D721Med (cell line): ENCODE measurements at places on chromosomes 5 and 9.

GRCh38 chr9:131405428-131405827 is 11.5 kb downstream of the PRRC2B start:
- no peak for DNase-seq

DNA sequence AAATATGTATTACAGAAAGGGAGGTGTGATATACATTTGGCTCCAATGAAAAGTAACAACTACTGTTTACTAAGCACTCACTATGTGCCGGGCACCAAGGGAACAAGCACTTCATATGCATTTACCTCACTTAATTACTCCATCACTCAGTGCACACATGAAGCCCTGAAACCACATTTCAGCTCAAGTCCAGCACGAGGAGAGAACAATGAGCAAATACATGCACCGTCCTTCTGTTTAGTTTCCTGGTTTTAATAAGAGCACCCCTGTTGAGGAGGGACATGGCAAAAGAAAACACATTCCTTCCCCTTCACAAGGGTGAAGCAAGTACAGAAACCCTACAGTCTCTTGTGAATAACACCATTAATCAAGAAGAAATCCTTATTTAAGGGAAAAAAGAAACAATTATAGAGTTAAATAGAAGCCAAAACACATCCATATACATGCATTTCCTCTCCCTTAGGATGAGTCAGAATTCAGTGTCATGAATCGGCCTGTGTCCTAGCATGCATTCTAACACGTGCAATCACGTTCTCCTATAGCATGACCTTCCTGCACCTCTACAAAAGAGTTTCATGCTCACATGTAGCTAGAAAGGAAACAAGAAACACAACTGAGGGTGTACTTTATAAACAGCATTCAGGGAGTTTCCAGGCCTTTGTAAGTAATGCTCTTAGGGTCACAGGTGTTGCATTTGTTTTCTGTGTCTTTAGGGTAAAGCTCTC is 411.6 kb downstream of the BNC2 start:
- DNase-seq: no peak

GRCh38 chr9:108080285-108080684 is 590.7 kb upstream of the KLF4 start:
- no peak for DNase-seq

DNA sequence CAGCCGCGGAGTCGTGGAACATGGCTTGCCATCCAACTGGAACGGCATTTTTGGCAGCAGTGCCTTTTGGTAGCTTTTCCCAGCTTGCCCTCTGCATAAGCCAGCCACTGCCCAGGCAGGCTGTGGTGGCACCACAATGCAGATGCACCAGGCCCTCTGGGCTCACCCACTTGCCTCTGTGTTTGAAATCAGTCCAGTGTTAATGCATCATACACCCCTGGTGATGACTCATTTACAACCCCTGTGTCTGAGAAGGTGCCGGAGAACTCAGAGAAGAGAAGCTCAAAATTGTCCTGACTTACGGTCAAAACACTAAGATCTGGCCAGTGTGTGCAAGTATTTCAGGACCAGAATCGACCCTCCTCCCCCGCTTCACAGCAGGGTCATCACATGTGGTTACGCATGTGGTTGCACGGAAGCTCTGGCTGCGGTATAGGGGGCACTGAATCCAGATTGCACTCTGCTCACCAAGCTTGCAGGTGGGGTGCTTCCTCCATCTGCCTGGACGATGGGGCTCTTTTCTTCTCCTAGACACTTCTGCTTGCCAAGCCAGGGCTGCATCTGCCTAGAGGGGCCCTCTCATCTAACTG is 66.5 kb upstream of the SMIM15 start:
- DNase-seq: no peak

DNA sequence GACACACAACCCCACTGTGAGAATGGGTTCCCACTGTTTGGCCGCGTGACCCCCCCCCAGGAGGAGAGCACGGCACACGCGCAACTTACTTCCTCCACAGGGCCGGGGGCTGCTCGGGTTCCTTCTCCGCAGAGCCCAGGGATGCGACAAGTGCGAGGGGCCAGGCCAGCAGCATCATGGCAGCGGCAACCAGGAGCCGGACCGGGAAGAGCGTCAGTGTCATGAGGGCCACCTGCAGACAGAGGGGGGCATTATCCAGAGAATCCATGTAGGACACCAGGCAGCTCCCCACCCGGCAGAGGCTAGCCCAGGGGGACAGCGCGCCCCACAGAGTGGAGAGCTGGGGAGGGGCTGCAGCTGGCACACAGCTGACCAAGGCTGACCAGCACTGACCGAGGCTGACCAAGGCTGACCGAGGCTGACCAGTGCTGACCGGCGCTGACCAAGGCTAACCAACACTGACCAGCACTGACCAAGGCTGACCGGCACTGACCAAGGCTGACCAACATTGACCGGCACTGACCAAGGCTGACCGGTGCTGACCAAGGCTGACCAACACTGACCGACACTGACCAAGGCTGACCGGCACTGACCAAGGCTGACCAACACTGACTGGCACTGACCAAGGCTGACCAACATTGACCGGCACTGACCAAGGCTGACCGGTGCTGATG is 22.3 kb downstream of the LPCAT1 start:
- no peak for DNase-seq

DNA sequence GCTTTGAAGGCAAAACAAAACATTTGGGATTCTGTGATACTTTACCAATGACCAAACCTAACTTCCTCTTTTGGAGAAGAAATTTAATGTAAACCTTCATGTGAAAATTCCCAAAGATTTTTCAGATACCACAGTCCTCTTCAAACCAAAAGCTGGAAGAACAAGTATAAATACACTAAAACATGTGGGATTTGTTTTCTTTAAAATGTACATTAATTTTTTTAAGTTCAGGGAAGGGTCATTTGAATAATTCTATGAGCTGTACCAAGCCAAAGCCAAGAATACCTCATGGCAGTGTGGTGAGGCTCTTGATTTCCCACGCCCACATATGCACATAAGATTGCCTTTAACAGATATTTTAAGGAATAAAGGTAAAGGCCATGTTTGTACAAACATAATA is 28.4 kb upstream of the ITGA1 start:
- DNase-seq: no peak

DNA sequence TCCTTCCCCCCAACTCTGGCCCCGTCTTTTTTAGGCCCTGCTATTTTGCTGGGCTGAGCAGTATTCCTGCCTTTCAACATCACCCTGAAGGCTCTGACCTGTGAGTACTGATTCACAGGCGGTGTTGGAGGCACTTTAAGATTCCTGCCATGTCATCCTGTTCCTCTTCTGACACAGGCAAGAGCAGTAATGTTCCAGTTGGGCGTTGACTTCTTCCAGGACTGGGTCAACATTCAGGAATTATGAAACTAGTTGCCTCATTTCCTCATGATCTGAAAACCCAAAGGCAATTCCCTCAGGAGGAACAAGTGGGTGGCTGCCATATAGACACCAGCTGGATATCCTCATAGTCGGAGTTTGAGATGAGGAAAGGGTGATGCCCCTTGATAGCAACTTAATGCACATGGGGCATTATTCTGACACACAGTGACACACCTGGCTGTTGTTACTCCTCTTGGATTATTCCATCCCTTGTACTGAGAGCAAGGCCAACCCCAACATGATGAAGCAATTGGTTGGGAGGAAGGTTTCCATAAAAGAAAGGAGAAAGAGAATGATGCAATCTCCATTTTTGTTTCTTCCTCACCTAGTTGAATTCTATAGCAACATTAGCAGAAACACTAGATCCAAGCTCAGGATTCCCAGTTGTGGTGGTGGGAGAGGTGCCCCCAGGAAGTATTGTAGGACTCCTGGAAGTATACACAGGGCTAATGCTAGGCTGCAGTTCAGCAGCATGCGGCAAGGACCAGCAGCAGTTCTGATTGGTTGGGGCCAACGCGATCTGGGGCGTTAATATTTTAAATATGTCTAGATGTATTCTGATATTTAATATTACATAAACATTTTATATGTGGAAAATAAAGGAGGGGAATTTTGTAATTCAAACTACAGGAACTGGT is 19.6 kb upstream of the GLRX start:
- no peak for DNase-seq

DNA sequence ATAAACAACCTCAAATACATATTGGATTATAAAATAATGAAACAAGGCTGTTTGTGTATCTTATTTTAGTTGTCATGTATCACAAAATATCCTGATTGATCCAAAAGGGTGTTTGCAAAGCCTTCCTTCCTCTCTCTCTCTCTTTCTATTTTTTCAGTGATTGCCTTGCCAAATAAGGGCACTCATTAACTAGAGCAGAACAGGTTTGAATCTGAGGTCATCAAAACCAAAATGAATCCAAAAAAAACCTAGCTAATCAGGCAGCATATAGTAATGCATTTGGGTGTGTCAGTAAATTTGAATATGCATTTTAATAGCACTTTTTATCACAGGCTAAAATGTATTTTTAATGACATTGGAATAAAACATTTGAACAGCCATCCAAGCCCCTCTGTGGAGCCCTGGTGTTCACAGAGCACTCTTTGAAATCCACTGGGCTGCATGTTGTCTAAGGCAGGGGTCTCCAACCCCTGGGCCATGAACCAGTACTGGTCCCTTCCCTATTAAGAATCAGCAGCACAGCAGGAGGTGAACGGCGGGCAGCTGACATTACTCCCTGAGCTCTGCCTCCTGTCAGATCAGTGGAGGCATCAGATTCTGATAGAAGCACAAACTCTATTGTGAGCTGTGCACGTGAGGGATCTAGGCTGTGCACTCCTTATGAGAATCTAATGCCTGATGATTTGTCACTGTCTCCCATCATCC is 171.8 kb upstream of the RAI14 start:
- no peak for DNase-seq

GRCh38 chr9:120441426-120442307 is 138.3 kb downstream of the CDK5RAP2 start:
- no peak for DNase-seq

GRCh38 chr5:92104126-92104525 is 721.0 kb upstream of the ARRDC3 start:
- DNase-seq: no peak

DNA sequence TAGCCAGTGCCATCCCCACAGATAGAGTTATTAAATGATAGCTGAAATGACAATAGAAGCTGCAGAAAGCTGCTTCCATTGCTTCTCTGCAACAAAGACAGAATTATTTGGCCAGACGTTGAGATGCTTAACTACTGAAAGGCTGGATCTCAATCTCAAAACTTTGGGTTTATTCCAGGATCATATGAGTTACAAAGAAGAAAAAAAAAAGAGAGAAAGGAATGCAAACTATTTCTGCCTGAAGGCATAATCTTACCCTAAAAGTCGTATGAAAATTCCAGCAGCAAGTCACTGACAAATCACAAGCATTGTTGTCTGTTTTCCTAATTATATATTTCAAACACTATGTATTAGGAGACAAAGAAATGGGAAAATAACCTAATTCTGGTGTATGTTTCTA is 12.8 kb upstream of the TYRP1 start:
- DNase-seq: no peak

DNA sequence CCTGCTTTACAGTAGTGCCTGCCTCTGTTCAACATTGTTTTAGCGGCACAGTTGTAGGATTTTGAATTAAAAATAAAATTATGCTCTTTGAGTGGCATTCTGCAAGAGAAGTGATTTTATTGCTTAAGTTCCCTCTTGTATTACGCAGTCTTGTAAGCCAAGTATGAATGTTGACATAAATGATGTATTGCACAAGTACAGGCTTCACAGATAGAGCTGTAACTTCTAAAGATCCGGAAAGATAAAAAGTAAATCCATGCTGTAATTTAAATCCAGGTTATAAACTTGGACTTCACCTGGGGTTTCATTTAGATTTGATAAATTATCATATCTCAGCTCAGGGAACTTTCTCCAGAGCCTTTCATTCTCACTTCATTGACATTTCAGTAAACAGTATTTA is 1114.7 kb downstream of the PTPRD start:
- no peak for DNase-seq

GRCh38 chr5:168401880-168402279 is 84.4 kb upstream of the RARS1 start:
- no peak for DNase-seq

DNA sequence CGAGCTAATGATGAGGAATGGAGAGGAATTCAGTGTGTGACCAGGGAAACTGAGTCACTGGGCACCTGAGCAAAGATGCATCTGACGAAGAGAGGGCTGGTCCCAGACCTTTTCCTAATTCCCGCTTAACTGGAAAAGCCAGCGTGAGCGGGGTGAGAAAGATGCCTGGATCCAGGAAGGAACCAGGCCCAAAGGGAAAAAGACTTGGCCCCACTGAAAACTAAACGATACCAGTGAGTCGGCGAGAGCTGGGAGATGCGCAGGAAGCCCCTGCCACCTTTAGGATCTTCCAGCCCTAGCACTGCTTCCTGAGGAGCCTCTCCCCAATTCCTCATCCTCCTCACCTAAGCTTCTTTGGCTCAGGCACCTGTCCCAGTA is 499 bp upstream of the FCHSD1 start:
- no peak for DNase-seq

DNA sequence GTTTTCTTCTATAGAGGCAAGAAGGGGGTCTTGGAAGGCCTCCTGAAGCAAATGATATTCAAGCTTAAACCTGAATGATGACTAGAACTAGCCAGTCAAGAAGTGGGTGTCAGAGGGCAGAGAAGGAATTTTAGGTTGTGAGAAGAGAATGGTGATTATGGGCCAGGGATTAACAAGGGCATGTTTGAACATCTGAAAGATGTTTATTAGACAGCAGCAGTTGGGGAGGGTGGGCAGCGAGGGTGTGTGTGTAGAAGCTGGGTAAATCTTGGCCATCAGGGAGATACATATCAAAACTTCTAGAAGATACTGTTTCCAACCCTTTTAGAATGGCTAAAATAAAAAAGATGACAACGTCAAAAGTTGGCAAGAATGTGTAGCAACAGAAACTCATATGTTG is 54.5 kb downstream of the MAN2A1 start:
- no peak for DNase-seq

GRCh38 chr5:149674686-149675085 is 55.4 kb upstream of the PPARGC1B start:
- DNase-seq: no peak

GRCh38 chr5:99386406-99387077 is 457.7 kb upstream of the CHD1 start:
- no peak for DNase-seq

- no peak for DNase-seq
These were observed 7.2 kb downstream of the ORM2 start for GRCh38 chr9:114336699-114337395.

- no peak for DNase-seq
These were observed 37.1 kb upstream of the FAT2 start for GRCh38 chr5:151628112-151628823.

GRCh38 chr5:65327582-65327981 is 154.1 kb downstream of the ADAMTS6 start:
- DNase-seq: no peak

GRCh38 chr9:2781336-2781735 is 62.6 kb downstream of the PUM3 start:
- DNase-seq: no peak

- DNase-seq: peak; percentile 39
These were observed 41.5 kb upstream of the MAP1B start for GRCh38 chr5:72065751-72066255.

- no peak for DNase-seq
These were observed 94.5 kb downstream of the PDE4D start for GRCh38 chr5:59798862-59799667.
